ENCODE measurements at places on chromosomes 11 and 22. TPM values are rescaled to one million over a fixed set of nuclear protein-coding genes. Genes with fewer than 3 reads are reported as not detected.

Gene L3MBTL2
- total RNA-seq, result 20.6 TPM

Gene NCF4
- total RNA-seq, result not detected

Gene NAV2
- 12.1 TPM for total RNA-seq

GRCh38 chr22:48171271-48171691, 1408.8 kb downstream of the TBC1D22A start:
- DNase-seq, result no peak

GRCh38 chr22:37196539-37197450, 8.7 kb upstream of the C1QTNF6 start:
- DNase-seq, result peak; percentile 78

Gene FOLR3
- 11.4 TPM for total RNA-seq

GRCh38 chr11:64291262-64291751, at the start of gene KCNK4:
KCNK4 (plus strand) TSS chr11:64291302; CDS start chr11:64293019, 1,717 bp downstream.
- DNase-seq, result no peak

- DNase-seq, result no peak
These were observed 6.0 kb downstream of the B4GALNT4 start for GRCh38 chr11:375065-376025.

GRCh38 chr11:61853698-61854169, 25.6 kb downstream of the FADS2 start:
- DNase-seq, result no peak

DNA sequence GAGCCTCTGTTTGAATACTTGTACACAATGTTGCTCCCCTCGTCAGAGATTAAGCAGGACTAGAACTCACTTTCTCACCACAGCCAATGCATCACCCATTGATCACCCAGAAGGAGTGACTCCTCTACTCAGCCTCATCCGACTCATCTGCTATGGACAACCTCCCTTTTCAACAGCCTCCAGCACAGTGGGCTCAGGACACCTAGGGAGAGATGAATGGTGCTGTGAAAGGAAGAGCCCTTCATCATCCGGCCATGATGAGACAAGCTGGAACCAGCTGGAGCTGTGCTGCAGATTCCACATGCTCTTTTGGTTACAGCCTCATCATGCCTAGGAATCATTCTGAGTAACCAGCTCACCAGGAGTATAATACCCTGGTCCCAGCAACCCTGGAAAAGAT, 15.5 kb downstream of the C11orf91 start:
- peak; percentile 75 for DNase-seq

DNA sequence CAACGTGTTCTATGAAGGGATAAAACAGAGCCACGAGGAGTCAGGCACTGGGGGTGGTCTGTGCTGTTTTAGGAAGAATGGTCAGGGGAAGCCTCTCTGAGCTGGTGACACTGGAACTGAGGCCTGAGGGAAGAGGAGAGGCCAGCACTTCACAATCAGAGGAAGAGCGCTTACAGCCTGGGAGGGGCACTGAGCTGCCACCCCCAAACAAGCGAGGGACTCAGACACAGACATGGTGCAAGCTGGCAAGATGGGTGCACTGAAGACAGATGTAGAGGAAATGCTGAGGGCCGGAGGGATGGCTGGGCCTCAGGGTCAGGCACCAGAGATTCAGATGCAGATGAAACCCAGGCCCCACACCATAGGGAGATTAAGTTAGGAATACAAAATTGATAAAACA, 40.0 kb upstream of the TP53I11 start:
- DNase-seq, result no peak

Gene HIRA
- 28.1 TPM for total RNA-seq

DNA sequence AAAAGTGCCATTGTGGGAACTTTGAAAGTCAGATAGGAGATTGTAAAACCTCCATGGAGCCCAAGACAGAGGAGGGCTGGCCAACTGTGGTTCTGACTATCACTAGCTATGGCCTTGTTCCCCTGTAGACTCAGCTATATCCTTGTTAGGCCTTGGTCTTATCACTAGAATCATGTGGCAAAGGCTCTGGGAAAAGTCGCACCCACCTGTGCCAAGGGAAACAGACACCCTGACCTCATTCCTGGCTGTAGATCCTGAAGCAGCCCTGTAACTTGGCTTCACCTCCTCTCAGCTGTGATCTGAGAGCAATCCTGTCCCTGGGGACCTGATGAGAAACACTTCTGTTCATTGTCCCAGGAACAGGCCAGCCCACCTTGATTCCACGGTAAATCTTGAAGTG, 566.2 kb downstream of the TMEM135 start:
- DNase-seq, result no peak

Gene CLCF1
- total RNA-seq, result 1.6 TPM

DNA sequence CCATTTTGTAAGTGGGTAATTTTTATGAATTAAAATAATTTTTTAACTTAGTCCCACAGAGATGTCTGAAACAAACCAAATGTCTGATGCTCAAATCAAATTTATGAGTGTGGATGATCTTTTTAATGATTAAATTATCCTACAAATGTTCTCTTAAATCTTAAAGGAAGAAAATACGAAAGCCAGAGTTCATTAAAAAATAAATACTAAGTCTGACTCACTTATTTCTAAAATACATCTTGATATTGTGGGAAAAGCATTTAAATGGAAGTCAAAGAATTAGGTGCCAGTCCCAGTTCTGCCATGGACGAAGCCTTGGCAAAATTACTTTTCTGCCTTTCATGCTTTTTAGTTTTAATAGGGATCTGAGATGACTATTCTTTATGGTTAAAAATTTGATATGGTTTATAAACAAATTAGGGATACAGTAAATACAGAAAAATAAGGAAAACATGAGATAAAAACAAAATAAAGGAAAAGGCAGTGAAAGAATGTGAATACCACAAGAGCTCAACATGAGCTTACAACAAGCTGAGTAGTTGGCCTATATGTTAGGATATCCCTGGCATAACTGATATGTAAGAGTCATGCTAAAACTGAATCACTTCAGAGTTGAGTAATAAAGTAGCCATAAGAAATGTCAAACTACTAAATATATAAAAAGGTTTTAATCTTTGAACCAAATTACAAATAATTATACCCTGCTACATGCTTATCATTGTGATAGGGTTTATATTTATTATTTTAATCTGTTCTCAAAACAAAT, 9.2 kb downstream of the CCDC34 start:
- no peak for DNase-seq
